ENCODE measurements at places on chromosomes 2 and 18.

- no peak for DNase-seq
Measured at GRCh38 chr2:40016151-40016885, 237.3 kb upstream of the THUMPD2 start.

- no peak for DNase-seq
Measured at GRCh38 chr2:31192851-31193392, 24.4 kb downstream of the CAPN14 start.

DNA sequence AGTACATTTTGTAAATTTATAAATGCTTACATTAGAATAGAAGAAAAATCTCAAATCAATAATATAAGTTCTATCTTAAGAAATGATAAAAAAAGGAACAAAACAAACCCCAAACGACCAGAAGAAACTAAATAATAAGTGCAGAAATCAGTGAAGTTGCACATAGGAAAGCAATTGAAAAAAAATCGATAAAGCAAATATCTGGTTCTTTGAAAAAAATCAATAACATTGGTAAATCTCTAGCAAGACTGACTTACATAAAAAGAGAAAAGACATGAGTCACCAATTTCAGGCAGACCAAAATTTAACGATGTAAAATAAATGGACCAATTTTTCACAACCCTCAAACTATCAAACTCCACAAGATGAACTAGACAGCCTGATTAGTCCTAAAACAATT, 249.9 kb upstream of the HDAC4 start:
- no peak for DNase-seq

DNA sequence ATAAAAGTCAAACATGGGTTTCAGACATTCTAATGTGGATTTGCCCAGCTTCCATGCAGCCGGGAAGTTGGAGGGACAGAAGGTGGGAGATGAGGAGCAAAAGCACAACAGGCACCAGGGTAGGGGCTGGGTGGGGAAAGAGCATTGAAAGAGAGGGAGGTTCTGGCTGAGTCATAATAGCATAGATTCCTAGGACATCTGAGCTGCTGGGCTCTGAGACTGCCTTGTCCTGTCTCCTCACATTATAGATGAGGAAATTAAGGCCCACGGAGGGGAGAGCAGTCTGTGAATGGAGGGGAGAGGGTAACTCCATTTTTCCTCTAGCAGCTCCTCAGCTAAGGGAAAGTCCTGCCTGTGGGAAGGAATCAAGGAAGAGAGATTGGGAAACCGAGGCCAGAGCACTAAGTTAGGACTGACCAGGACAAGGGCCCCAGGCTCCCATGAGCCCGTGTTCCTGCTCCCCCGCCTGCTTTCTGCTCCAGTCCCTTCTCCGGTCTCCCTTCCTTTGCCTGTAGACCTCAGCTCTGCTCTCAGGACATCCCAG, 26.2 kb downstream of the SH2D6 start:
- no peak for DNase-seq

DNA sequence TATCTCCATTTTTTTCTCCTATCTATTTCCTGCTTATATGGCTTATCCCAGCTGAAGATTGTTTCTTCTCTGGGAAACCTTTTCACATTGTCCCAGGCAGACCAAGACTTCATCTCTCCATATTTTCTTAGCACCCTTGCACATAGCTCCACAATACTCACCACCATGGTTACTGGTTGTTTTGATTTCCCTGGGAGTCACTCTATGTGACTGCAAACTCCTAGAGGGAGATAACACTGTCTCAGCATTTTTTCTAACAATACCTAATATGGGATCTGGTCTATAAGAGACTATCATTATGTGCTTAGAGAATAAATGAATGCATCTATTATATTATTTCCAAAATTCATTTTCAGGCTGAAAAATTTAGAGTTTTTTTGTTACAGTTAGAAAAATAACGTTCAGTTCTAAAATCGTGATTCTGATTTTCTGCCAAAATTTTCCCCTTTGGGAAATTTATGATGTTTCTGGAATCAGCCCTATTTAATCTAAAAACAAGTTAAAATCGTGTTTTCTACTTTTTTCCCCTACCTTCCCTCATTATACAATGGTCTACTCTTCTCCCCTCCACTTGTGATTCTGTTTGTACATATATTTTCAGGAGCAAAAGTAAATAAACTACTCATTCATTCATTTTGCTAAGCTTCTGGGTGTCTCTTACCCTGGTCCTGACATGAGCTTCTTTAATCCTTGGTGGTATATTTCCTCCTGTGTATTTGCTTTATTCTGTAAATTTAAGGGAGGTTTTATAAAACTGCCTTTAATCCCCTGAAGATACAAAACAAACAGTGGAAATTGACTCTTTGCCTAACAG, 95.4 kb downstream of the HNMT start:
- no peak for DNase-seq

- no peak for DNase-seq
Measured at GRCh38 chr2:28096421-28096820, 205.9 kb downstream of the BABAM2 start.

Measured in omental fat pad (tissue), 4 donors.